ENCODE measurements at places on chromosomes 2 and 18.

DNA sequence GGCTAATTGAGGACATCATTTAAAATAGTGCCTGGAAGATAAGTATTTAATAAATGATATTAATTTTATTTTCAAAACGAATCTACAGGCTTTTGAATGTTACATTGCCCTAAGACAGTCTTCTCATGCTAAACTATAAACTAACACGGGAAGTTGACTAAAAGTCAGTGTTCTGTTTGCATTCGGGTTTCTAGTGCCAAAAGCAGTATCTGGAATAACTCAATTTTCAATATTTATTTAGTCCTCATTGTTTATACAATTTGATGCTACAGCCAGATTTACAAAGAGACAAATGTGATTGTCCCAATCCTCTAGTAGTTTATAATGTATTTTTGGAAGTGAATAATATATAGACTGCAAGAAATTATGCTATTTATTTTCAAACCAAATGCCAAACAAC lies 429.2 kb downstream of the LRP1B start:
- DNase-seq, result no peak

- DNase-seq, result no peak
These were observed 48.0 kb downstream of the TCF7L1 start for GRCh38 chr2:85181134-85181631.

DNA sequence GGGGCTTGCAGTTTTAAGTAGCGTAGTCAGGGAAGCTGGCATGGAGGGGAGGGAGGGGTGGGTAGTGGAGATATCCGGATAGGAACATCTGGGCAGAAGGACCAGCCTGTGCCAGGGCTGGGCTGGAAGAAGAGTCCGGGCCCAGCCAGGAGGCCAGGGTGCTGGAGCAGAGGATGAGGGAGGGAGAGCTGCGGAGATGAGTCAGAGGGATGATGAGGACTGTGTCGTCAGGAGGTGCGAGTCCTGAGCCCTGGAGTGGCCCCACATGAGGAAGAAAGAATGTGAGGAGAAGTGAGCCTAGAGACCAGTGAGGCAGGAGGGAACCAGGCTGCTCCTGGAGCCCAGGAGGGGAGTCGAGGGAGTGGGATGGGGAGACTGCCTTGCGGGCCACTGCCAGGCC lies 82.4 kb downstream of the CTIF start:
- no peak for DNase-seq

GRCh38 chr2:19651466-19651865 lies 250.3 kb downstream of the TTC32 start:
- no peak for DNase-seq

GRCh38 chr2:214519258-214519818 lies 108.5 kb downstream of the VWC2L start:
- no peak for DNase-seq

- no peak for DNase-seq
These were observed 30.1 kb upstream of the EPC2 start for GRCh38 chr2:148614322-148615049.

- no peak for DNase-seq
These were observed 148.8 kb downstream of the VAPA start for GRCh38 chr18:10062302-10063300.

- no peak for DNase-seq
These were observed 597.2 kb downstream of the DCDC2C start for GRCh38 chr2:4300616-4301015.

- no peak for DNase-seq
These were observed 65.6 kb downstream of the ZFP36L2 start for GRCh38 chr2:43160778-43161177.

DNA sequence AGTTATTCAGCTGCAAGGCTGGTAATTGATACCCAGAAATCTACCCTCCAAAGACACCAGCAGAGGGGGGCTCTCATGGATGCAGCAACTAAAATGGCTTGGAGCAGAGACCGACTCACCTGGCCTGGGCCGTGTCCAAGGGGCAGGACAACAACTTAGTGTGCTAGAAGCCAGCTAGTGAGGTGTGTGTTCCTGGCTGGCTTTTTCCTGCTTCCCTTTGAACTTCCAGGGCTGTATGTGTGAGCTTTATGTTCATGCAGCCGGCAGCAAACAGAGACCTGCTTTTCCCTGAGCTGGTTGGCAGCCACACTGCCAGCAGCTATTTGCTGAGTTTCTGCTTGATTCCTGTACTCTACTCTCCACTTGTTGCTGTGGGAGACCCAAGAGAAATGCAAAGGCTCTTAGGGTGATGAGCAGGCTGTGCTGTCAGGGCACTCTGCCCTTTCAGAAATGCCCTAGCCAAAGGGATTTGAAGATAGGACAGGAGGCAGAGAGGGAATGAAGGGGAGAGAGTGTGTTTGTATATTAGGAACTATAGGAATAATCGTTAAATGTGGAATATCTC lies 23.7 kb upstream of the GRP start:
- DNase-seq, result no peak

- DNase-seq, result no peak
These were observed 20.8 kb upstream of the TNP1 start for GRCh38 chr2:216880509-216881184.

GRCh38 chr18:55900380-55900779 lies 312.4 kb upstream of the TCF4 start:
- no peak for DNase-seq

DNA sequence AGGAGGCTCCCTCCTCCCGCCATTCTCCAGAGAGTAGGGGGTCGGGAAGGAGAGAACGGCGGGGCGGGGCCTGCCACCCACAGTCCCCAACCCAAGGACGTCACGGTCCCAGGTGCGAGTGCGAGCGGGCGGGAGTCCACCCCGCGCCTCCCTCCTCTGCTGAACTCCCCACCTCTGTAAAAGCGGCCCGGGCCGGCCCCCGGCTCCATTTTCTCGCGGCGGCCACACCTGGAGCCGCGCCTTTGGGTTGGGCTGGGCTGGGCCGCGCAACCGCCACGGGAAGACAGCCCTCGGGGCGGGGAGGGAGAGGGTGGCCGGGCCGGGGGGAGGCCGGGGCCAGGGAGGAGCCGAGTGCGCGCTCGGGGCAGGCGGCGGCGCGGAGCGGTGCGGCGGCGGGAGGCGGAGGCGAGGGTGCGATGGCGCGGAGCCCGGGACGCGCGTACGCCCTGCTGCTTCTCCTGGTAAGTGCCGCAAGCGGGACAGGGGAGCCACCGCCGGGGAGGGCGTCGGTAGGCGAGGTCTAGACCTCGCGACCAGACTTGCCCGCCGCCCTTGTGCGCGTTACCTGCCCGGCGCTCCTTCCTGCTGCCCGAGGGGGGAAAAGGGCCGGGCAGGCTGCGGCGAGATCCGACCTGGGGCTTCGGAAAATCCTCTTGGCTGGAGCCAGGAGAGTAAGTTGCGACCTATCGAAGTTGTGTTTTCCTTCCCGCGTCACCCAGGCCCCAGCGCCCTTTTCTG lies at the start of gene DSG2:
DSG2 (plus strand) TSS at position 342 of the 738 bp plus-strand sequence; CDS start at position 417, 75 bp downstream.
- no peak for DNase-seq

DNA sequence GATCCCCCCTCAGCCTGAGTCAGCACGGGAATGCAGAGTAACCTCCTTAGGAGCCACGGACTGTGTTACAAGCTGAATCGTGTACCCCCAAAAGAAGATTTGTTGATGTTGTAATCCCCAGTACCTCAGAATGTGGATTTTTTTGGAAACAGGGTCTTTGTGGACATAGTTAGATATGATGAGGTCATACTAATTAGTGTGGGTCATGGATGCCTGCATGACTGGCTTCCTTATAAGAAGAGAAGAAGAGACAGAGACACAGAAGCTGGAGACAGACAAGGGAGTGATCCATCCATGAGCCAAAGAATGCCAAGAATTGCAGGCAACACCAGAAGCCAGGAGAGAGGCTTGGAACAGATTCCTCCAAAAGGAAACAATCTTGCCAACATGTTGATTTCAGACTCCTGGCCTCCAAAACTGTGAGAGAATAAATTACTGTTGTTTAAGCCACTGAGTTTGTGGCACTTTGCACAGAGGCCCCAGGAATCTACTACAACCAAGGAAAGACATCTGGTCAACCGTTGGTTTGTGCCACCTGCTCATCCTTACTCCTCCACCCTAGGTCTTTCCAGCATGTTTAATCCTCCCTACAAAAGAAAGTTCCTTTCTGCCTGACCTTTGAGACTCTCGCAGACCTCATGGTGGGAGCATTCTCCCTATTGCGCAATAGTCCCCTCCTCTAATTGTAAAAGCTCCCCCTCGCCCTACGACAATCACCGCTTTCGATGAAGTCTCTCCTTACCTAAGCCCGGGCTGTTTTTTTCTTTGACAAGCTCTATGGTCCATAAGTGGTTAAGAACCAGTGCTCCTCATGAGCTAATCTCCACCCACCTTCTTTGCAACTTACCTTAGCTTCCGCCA lies 91.6 kb downstream of the DNER start:
- no peak for DNase-seq

- DNase-seq, result no peak
These were observed 125.1 kb downstream of the CPS1 start for GRCh38 chr2:210681491-210681890.

All from activated CD8-positive, alpha-beta memory T cell treated with anti-CD3 and anti-CD28 coated beads for 48 hours (primary cell).